ENCODE measurements at places on chromosomes 13 and 19.

DNA sequence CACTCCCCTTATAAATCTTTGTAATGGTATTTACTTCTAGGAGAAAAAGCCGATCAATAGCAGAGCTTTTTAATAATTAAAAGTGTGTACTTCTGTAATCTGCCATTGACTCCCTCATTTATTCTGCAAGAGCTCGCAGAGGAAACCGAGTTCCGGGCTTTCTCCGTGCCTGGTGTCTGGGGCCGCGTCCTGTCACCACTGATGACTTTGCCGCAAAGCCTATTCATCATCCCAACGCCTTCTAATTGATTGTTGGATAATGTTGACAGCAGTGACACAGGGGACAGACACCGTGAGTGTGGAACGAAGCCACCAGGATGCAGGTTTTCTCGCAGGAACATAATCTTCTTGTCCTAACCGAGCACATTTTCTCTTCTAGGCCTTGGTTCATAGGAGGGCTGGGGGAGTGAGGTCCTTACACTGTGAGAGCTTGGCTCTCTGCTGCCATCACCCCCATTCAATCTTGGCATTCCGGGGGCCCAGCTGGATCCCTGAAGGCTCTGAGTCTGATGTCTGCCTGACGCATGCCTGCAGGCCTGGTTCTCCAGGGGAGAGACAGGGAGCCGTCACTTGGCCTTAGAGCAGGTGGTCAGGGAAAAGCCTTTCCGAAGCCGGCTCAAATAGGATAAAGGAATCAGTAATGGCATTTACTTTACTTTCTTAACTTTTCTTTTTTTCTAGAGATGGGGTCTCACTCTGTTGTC lies 110.3 kb downstream of the KDM4B start:
- DNase-seq = no peak

- DNase-seq = peak; percentile 6
Measured at GRCh38 chr19:48837051-48837524, 797 bp upstream of the HSD17B14 start.

- DNase-seq = no peak
Measured at GRCh38 chr13:113816254-113816929, 47.5 kb downstream of the GAS6 start.

- DNase-seq = no peak
Measured at GRCh38 chr19:43820098-43820883, 6.8 kb upstream of the ZNF283 start.

GRCh38 chr13:110107568-110108347 lies 199.2 kb downstream of the COL4A1 start:
- peak; percentile 45 for DNase-seq

- peak; percentile 3 for DNase-seq
Measured at GRCh38 chr19:1136201-1136600, 32.4 kb downstream of the GPX4 start.

GRCh38 chr13:23679220-23679619 lies 109.0 kb downstream of the TNFRSF19 start:
- no peak for DNase-seq

- DNase-seq = no peak
Measured at GRCh38 chr19:30086916-30087315, 144.9 kb downstream of the URI1 start.

Data from COR-L47 (cell line).